ENCODE measurements at places on chromosomes 7 and 10.

DNA sequence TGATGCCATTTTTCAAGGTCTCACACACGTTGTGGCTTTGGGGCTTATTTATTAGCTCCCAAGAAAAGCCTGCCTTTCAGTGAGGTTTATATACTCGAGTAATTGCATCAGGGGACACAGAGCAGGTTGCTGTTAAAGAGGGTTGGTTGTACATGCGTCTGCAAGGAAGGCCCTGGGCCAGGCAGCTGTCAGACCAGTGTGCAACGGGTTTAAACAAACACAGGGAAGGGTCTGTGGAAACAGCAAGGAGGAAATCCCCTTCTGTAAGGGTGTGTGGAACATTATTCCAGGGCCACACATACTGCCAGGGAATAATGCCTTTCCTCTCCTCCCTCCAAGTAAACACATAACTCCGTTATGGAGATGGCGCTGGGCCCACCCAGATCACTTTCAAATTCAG lies 1.7 kb upstream of the CHST15 start:
- H3K4me1 ChIP-seq: no peaks in the 10 kb centered on the region
- peaks cover 7% of the 10 kb centered on the region for H3K27me3 ChIP-seq
- H3K36me3 ChIP-seq: no peaks in the 10 kb centered on the region
- no peak overlapping the region for H3K27ac ChIP-seq
- no peak for DNase-seq
- no peak overlapping the region for H3K4me3 ChIP-seq

DNA sequence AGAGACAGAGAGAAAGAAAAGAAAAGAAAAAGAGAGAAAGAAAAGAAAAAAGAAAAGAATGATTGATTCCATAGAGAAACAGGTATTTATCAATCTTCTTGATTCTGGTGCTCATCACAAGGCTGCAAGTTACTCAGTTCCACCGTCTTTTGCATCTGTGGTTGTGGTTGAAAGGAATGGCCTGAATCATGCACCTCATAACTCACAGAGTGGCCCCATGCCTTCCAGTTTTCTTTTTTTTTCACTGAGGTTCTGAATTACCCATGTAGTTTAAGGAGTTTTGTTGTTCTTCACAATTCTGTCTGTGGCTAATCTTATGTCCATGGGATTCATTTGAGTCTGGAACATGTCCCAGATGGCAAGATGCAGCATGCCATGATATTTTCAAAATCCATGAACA lies 156.0 kb downstream of the ZNF33B start:
- H3K36me3 ChIP-seq: no peaks in the 10 kb centered on the region
- H3K27ac ChIP-seq: no peak overlapping the region
- H3K4me3 ChIP-seq: no peak overlapping the region

- no peak overlapping the region for H3K27ac ChIP-seq
- DNase-seq: no peak
These were observed 184.9 kb downstream of the PPP1R9A start for GRCh38 chr7:95092324-95092723.

DNA sequence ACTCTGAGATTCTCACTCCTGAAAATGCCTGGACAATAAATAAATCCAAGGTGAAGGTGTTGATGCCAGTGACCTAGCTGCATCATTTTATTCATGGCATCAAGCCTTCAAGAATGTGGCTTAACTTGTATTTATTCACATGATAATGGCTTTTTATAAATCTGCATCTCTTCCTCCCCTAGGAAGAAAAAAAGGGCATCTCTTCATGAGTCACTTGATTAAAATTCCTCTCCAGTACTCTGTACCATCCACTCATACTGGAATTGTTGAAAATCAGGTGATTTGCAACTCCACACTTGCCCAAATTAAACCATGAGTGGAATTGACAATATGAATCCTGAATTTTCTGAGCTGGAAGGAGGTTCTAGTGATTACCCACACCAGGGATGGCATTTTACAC lies 30.2 kb downstream of the PTPRE start:
- no peaks in the 10 kb centered on the region for H3K36me3 ChIP-seq
- no peak overlapping the region for H3K4me3 ChIP-seq
- H3K4me1 ChIP-seq: no peaks in the 10 kb centered on the region
- DNase-seq: no peak

GRCh38 chr10:56745490-56745889 lies 384.4 kb upstream of the ZWINT start:
- no peak overlapping the region for H3K4me3 ChIP-seq
- H3K36me3 ChIP-seq: no peaks in the 10 kb centered on the region
- no peak for DNase-seq
- no peaks in the 10 kb centered on the region for H3K27me3 ChIP-seq
- H3K4me1 ChIP-seq: no peaks in the 10 kb centered on the region
- no peak overlapping the region for H3K27ac ChIP-seq

DNA sequence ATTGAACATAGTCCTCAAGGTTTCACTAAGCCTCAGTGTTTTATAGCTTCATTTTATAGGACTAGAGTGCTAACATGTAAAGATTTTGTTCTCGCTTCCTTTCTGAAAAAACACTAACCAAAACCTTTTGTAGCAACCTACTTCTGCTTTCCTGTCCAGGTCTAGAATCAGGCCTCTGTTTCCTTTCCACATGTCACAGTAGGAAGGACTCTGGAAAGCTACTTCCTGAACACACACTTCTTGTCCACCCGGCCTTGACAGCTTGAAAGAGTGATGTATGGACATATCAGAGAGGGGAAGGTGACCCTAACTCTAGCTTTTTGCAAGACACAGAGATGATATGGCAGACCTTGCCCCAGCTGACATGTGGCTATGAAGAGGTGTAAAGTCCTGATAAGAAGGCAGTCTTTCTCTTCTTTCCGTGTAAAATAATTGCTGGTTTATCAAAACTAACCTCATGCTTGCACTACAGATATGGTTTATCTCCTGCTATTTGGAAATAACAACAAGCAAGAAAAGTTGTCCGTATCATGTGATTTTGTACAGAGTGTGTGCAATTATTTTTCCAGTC lies 175.4 kb downstream of the SKAP2 start:
- no peak overlapping the region for H3K27ac ChIP-seq
- H3K27me3 ChIP-seq: peaks cover 9% of the 10 kb centered on the region
- H3K36me3 ChIP-seq: no peaks in the 10 kb centered on the region
- DNase-seq: no peak
- H3K4me1 ChIP-seq: no peaks in the 10 kb centered on the region
- no peak overlapping the region for H3K4me3 ChIP-seq

GRCh38 chr7:50706469-50706937 lies 76.2 kb downstream of the GRB10 start:
- H3K27me3 ChIP-seq: no peaks in the 10 kb centered on the region
- DNase-seq: no peak
- no peak overlapping the region for H3K27ac ChIP-seq
- no peaks in the 10 kb centered on the region for H3K4me1 ChIP-seq

GRCh38 chr7:100802951-100803350 lies 24.4 kb downstream of the EPHB4 start:
- no peak overlapping the region for H3K27ac ChIP-seq
- H3K4me3 ChIP-seq: no peak overlapping the region
- peaks cover 53% of the 10 kb centered on the region for H3K36me3 ChIP-seq
- H3K27me3 ChIP-seq: no peaks in the 10 kb centered on the region
- DNase-seq: no peak
- H3K4me1 ChIP-seq: no peaks in the 10 kb centered on the region

- no peaks in the 10 kb centered on the region for H3K4me1 ChIP-seq
- H3K36me3 ChIP-seq: no peaks in the 10 kb centered on the region
- H3K27me3 ChIP-seq: no peaks in the 10 kb centered on the region
- no peak overlapping the region for H3K4me3 ChIP-seq
- H3K27ac ChIP-seq: no peak overlapping the region
These were observed 88.0 kb upstream of the INSIG1 start for GRCh38 chr7:155209478-155210319.

DNA sequence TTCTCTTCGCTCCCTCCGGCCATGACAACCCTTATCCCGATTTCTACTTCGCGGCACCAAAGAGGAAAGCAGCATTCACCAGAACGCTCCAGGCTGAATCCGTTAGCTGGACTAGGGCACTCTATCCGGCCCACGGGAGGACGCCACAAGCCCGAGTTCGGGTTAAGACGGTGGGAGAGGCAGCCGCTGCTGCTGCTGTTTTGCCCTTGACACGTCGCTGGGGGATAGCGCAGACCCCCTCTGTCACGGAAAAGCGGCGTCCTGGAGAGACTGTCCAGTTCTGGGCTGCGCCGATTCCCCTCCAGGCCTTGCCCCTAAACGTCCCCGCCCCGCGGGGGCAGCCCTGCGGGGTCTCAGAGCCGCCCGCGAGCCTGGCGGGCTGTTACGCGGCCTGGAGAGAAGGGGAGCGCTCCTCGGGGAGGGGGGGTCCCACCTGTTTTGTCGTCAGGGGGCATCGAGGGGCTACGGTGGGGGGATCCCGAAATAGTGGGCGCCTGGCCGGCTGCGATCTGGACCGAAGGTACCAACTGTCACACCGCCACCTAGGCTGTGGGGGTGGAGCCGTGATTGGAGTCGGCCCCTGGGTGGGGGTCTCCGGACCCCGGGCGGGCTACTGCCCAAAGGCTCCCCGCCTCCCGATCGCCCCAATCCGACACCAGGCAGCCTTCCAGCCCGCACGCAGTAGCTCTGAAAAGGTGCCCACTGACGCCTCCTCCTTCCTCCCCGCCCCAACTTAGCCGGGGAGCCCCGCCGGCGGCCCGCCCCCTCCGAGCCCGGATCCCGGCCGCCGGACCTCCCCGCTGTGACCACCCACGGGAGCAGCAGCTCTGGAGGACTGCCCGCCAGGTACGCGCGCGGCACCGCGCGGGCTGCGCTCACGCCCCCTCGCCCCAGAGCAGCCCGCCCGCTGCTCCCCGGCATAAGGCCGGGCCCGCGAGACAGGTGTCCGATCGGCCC lies 772 bp downstream of the SGMS1 start:
- no peaks in the 10 kb centered on the region for H3K36me3 ChIP-seq
- H3K27me3 ChIP-seq: no peaks in the 10 kb centered on the region
- peaks cover 4% of the 10 kb centered on the region for H3K4me1 ChIP-seq
- peak; percentile 69 for DNase-seq
- no peak overlapping the region for H3K27ac ChIP-seq

DNA sequence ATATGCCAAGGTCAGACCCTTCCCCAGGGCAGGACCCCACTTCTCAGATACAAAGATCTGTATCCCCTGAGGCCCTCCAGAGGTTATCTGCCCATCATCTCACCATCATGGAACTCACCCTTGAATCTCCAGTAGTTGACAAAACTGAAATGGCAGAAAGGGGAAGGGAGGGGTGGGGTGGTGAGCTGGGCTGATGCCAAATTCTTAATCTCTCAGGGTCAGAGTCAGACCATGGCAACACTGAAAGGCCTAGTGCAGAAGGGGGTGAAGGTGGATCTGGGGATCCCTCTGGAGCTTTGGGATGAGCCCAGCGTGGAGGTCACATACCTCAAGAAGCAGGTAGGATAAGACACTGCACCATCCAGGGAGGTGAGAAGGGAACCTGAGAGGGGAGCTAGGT lies 3.1 kb downstream of the CNPY4 start:
- no peak for DNase-seq
- H3K27me3 ChIP-seq: no peaks in the 10 kb centered on the region
- H3K4me3 ChIP-seq: no peak overlapping the region
- H3K36me3 ChIP-seq: peaks cover 5% of the 10 kb centered on the region
- no peak overlapping the region for H3K27ac ChIP-seq
- no peaks in the 10 kb centered on the region for H3K4me1 ChIP-seq

- H3K4me3 ChIP-seq: no peak overlapping the region
- no peak for DNase-seq
These were observed 18.0 kb downstream of the RNLS start for GRCh38 chr10:88565072-88565471.

DNA sequence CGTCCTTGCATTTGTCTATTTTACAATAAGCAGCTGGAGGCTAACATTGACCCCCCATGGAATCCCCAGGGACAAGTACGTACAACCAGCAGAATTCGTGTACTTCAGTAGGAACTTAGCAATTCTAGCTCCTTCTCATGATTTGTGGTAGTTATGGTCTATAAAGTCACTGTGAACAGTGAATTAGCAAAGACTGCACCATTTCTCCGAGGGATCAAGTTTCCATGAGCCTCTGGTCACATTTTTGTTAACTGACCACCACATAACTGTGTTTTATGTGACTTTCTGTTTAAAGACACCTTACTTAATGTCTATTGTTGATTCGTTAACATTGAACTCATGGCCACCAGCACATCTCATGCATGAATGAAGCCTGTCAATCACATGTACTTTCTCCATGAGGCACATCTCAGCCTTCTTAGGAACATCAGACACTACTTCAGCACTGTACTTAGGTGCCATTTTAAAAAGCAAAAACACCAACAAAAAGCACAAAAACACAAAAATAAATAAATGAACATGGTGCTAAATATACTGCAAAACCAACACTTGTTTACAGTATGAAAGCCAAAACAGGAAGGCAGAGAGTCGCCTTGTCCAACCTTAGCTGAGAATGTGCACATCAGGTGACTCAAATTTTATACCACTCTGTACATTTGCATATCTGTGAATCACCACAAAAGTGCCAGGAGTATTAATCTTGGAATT lies 9.0 kb upstream of the UCN3 start:
- no peaks in the 10 kb centered on the region for H3K36me3 ChIP-seq
- no peak overlapping the region for H3K27ac ChIP-seq
- H3K27me3 ChIP-seq: no peaks in the 10 kb centered on the region
- no peaks in the 10 kb centered on the region for H3K4me1 ChIP-seq
